ENCODE measurements at places on chromosomes 13 and 19.
A peak's percentile ranks its signal among the peaks of the same experiment; 100 is the strongest.

DNA sequence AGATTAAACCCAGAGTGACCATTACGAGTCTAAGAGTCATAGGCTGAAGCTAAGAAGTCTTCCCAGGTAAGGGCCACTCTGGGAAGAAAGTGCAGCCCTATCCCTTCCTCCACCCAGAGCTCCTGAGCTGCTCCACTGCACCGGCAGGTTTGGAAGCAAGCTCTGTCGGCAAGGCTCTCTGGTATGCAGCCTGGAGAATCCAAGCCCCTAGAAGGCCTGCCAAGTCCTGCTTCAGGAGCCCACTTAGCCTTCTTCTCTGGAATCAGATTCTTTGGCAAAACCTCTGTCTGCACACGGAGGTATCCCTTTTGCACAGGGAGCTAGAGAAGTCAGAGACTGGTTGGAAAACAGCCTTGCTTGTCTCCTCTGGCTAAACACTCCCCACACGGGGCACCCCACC lies 58.5 kb downstream of the CEBPG start:
- no peak for DNase-seq

DNA sequence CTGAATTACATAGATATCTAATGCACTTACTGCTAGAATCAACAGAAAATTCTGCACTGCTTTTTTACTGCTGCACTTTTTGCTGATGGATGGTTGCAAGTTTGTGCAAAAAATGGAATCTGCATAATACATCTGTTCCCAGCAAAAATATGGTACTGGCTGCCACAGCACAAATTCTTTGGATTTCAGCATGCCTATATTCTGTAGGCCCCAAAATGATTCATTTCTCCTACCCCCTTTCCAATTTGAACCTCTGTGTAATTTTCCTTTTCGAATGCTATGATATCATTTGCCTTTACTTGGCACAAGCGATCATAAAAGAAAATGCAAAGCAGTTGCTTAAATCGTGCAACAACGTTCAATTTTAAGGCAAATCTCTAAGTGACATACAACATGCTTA lies 524.2 kb upstream of the NBEA start:
- no peak for DNase-seq

DNA sequence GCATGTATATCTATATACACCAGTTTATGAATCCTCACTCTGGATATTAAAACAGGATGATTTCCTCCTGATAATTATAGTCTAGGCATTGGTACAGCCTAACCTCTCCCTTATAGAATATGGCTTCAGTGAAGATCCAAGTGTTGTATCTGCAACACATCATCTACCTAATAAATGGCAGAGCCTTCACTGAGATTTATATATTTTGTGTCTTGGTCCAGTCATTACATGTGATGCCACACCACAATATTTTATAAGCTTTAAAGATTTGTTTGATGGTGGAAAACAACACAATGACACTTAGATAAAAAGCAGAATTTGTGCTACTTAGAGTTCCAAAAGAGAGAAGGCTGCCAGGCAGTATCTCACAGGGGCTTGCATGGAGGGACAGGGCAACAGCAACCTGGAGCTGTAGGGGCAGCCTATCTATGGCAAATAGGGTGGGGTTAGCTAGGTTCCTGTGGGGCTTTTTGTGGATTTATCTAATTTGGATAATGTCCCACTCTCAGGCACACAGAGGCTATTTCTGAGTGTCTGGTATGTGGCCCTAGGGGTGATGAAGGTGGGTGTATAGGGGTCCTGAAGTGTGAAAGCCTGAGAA lies 1736.7 kb upstream of the PRR20A start:
- DNase-seq, result no peak

DNA sequence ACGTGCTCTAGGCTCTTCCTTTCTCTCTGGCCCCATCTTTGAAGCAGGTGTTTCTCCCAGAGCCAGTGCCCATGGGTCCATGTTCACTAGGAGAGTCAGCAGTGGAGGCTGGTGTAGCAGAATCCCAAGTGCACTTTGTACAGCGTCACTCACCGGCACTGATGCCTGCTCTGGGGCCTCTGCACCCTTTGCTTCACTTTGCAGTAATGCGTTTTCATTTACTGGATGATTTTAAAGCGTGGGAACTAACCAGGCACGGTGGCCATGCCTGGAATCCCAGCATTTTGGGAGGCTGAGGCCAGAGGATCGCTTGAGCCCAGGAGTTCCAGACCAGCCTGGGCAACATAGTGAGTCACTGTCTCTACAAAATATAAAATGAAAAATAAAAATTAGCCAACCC lies 30.7 kb downstream of the SLC25A42 start:
- no peak for DNase-seq

DNA sequence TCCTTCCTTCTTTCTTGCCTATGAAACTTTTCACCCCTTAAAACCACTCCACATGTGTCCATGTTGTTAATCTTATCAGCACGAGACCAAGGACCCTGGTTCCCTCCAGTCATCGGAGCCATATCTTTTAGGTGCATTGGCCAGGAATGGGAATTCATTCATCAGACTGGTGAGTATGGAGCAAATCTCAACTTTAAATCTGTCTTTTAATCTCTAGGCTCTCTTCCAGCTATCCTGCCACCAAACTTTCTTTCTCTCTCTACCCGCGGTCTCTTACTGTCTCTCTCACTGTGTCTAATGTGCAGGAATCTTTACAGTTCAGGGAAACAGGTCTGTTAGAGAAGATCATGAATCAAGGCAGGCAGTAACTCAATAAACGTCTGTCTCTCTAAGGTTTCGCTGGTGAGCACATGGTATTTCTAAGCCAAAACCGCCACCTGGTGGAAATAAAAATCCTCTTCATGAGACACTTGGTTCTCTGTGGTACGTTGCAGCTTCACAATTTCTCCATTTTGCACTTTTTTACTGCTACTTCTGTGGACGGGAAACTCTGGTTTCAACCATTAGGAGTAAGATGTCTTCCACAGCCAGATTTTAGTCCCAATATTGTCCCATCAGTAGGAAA lies 16.1 kb downstream of the LGALS16 start:
- DNase-seq, result peak; percentile 73

- no peak for DNase-seq
These were observed 203.0 kb downstream of the ITGBL1 start for GRCh38 chr13:101655435-101655834.

GRCh38 chr13:101915331-101915730 lies 462.9 kb downstream of the ITGBL1 start:
- no peak for DNase-seq

GRCh38 chr13:26558987-26559386 lies 1.5 kb downstream of the WASF3 start:
- DNase-seq, result no peak

GRCh38 chr19:55537741-55538111 lies 793 bp upstream of the SBK2 start:
- no peak for DNase-seq

GRCh38 chr13:38998739-38999138 lies 8.1 kb upstream of the STOML3 start:
- no peak for DNase-seq

- DNase-seq, result no peak
These were observed 5.5 kb upstream of the SERP2 start for GRCh38 chr13:44368062-44368591.

- DNase-seq, result no peak
These were observed 35.1 kb downstream of the ATP4B start for GRCh38 chr13:113622791-113623490.

DNA sequence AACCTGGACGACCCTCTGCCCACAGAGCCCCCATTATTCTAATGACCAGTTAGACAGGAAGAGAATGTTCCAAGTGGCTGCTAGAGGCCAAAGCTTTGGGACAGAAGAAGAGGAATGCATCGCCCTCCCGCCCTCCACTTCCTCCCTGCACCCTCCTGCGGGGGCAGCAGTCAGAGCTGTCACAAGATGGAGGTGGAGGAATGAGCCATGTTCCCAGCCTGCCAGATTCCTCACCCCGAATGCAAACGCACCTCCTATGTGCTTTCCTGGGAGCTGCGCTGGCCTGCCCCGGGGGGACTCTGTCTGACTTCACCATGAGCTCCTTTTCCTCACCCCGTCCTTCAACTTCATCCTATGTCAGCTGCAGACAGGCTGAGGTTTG lies 1.7 kb downstream of the YJEFN3 start:
- no peak for DNase-seq

GRCh38 chr19:41416194-41416674 lies 10.9 kb downstream of the B3GNT8 start:
- no peak for DNase-seq

- no peak for DNase-seq
These were observed 460.8 kb downstream of the RFC3 start for GRCh38 chr13:34278780-34279179.

DNA sequence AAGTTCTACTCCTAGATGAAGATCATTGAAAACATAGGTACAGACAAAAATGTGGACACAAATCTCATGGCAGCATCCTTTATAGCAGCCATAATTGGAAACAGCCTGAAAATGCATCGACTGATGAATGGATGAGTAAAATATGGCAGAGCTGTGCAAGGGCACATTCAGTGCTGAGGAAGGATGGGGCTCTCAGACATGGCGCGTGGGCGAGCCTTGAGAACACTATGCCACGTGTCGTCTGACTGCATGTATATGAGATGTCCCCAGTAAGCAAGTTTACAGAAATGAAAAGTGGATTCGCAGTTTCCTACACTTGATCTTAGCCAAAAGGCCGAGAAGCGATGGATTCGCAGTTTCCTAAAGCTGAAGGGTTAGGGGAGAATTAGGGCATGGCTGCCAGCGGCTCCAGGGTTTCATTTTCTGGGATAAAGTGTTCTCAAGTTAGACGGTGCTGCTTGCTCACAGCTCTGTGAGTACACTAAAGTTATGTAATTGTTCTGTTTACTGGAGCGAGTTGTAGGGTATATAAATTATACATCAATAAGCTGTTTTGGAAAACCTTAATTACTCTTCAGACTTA lies 78.0 kb downstream of the RAB20 start:
- DNase-seq, result no peak

DNA sequence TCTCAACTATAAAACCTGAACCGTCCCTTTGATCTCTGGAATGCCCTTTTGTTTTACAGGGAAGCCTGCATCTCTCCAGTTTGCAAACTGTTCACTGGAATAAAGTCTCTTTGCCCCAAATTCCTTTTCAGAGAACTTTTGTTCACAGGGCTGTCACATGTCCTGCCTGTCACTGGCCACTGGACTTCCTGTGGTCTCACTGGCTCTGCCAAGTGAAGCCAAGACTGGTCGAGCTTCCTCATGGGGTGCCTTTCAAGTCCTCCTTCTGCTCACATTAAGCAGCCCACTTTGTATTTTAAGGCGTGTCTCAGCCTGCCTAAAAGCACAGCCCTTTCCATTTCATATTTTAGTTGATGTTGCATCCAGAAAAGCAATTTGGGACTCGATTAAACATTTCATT lies 215.7 kb downstream of the KATNAL1 start:
- no peak for DNase-seq

DNA sequence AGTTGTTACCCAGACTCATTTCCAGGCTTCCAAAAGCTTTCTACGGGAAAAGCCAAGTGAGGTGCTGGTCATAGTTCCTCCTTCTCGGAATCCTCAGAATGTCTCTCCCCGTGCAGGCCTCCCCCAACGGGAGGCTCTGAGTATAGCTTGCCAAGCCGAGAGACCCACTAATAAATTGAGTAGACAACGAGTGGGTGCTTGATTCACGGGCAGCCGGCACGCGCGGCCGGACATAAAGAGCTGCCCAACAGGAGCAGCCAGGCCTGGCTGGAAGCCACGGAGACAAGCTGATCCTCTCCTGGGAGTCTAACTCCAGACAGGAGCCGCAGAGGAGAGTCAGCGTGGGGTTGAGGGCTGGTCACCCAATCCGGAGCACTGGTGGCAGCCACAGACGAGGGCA lies 43.4 kb upstream of the MEDAG start:
- DNase-seq, result no peak

GRCh38 chr13:92896842-92897241 lies 329.8 kb upstream of the GPC6 start:
- no peak for DNase-seq

DNA sequence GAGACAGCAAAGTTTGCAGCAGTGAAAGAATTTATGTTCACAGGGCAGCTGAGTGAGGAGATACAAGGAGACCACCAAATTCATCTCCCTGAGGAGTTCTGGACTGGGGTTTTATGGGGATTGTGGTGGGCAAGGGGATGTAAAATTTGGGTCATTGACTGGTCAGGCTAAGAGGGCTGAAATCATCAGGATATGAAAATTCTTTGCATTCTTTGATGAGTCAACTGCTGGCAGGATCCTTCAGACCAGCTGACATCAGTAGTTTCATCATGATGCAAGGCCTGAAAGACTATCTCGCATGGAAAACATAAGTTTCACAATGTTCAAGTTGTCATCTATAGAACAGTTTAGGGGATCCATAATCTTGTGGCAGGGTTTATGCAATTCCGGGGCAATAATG lies 869.5 kb upstream of the PCDH9 start:
- no peak for DNase-seq

DNA sequence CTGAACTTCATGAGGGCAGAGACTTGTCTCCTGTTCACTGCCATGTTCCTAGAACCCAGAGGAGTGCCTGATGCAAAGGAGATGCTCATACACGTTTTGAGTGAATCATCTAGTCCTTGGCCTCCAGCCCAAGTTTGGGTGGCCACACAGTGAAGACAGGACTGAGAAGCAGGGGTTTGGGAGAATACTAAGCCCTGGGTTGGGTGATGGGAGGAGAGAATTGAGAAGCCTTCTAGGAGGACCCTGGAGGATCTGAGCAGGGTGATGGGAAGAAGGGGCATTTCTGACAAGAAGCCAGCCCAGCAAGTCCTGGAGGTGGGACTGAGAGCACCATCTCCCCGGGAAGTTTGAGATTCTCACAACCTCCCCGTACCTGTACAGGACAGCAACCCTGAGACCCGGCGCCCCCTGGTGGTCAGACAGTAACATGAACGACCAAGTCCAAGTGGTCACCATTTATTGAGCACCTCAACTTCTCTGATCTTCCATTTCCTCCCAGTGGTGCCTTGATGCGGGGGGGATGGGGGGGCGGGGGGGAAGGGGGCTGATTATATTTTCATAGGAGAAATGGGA lies 11.0 kb downstream of the CTU1 start:
- DNase-seq, result no peak

- DNase-seq, result no peak
These were observed 6.3 kb downstream of the ARGLU1 start for GRCh38 chr13:106561551-106562170.

GRCh38 chr19:8150998-8151766 lies 1.8 kb upstream of the FBN3 start:
- no peak for DNase-seq

DNA sequence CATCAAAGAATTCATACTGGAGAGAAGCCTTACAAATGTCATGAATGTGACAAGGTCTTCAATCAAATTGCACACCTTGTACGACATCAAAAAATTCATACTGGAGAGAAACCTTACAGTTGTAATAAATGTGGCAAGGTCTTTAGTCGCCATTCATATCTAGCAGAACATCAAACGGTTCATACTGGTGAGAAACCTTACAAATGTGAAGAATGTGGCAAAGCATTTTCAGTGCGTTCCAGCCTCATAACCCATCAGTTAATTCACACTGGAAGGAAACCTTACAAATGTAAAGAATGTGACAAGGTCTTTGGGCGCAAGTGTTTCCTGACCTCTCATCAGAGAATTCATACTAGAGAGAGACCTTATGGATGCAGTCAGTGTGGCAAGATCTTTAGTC lies 13.2 kb upstream of the ZNF534 start:
- DNase-seq, result no peak

Measured in stimulated activated naive CD4-positive, alpha-beta T cell (primary cell).